ENCODE measurements at places on chromosomes 6 and 20. TPM values are rescaled to one million over a fixed set of nuclear protein-coding genes. Genes with fewer than 3 reads are reported as not detected.
A peak's percentile ranks its signal among the peaks of the same experiment; 100 is the strongest.

OOEP gene
- total RNA-seq = under 0.01 TPM

DNA sequence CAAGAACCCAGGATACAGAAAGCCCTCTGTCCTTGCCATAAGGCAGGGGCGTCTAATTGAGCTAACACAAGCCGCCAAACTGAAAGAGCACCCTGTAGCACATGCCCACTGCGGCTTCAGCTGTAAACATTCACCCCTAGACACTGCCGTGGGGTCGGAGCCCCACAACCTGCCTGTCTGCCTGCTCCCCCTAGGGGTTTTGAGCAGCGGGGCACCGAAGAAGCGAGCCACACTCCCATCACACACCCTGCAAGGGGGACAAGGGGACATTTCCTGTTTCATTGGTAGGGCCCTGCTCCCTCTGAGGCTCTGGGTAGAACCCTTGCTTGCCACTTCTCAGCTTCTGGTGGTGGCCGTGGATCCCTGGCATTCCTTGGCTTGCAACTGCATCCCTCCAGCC, 45.2 kb upstream of the BCLAF1 start:
- no peak for DNase-seq

DNA sequence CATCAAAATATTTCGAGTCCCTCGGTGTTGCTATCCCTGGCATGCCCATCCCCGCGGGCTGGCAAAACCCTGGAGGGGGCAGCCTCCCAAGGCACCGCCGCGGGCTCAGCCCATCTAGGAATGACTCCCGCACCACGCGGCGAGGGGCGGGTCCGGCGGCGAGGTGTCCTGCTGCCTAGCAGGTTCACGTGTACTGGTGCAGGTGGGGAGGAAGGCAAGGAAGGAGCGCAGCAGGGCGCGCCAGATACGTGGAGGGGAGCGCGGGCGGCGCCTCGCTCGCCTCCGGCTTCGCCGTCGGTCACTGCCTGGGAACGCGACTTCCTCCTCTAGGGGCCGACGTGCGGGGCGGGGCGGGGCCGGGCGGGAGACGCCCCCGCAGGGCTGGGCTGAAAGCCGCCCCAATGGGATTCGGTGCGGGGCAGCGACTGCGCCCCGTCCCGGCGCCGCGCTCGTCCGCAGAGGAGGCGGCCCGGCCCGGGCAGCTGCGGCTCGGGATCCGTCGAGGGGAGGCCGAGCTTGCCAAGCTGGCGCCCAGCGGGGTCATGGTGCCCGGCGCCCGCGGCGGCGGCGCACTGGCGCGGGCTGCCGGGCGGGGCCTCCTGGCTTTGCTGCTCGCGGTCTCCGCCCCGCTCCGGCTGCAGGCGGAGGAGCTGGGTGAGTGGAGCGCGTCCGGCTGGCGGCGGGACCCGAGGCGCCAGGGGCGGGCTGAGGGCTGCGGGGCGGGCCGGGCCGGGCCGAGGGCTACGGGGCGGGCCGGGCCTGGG, at the start of gene DCBLD1:
DCBLD1 (plus strand) TSS at position 435 of the 764 bp plus-strand sequence; CDS start at position 543, 108 bp downstream.
- peak; percentile 77 for DNase-seq

DNA sequence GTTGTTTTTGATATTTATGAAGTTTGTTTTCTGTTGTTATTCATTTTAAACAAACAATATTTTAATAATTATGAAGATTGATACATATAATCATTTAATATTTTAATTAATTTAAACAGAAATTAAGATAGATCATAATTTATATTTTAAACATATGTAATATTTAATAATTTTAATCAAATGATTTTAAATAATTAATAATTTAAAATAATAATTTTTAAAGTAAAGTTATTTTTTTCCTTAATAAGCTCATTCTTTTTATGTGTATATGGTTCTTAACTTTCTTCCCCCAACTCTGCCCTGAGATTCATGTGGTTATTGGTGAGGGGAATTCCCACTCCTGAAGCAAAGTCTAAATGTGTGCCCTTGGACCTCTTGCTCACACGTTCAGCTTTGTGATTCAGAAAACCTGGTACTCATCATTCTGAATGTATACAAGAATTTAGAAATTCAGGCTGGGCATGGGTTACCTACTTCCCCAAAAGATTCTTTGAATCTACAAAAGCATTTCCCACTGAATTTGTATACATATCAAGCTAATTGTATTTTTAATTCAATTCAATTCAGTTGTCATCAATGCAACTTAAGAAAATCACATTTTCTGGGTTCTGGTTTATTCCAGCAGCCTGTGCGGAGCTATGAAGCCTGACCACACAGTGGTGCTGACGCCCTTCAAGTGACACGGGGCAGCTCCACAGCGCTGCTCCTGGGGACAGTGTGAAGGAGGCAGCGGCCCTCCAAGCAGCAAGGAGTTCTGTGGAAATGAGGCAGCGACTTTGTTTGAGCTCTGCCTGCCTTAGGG, 168.9 kb upstream of the UST start:
- DNase-seq = peak; percentile 81

DNA sequence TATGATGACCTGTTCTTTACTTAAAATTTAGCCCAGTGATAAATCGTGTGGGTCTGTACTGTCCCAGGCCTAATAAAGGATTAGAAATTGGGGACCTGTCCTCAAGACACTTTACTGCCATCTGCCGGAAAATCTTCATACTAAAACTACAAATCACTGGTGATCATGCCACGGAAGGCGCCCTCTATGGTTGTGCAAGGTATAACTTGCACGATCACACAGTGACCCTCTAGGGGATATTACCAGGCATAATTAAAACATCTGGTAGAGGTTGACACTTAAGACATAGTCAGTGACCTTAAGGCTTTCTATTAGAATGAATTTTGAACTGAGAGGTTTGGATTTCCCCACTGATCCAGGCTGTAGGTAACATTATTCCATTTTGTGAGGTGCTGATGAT, 172.6 kb downstream of the BMP2 start:
- DNase-seq = no peak

DNA sequence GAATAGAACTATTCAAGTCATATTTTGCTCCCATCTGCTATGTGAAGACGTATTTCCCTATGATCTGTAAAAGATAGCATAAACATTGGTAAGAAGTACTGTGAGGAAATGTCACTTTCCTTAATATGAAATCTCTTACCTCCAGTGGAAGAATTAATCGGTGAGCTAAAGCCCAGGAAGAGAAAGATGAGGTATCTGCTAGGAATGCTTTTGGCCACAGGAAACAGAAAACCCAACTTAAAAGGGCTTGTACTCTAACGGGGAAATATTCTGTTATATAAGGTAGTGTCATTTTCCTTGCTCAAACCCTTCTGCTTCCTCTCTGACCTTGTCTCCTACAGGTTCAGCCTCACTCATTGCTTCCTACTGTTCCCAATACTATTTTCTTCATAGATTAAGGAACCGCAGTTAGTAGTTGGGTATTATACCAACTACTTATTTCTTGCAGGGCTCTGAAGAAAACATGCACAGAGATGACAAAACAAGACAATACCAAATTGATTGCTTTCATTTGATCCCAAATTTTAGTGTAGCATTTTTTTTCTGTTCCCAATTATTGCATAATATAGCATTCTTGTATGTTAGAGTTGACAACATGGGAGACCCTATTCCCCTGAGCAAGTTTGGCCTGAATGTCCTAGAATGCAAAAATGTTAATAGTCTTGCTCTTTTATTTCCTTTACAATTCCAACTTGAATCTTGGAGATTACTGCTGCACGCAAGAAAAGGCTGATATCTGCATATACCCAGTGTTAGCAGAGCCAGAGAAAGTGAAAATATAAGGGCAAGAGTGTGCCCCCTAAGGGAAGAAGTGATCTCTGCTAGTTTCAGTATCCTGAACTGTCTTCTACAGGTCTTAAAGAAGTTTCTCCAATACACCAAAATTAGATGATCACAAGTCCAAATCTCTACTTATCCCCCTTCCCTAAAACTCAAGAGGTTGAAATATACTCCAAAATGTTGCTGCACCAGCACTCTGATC, 65.3 kb downstream of the AFG1L start:
- DNase-seq = no peak

DNA sequence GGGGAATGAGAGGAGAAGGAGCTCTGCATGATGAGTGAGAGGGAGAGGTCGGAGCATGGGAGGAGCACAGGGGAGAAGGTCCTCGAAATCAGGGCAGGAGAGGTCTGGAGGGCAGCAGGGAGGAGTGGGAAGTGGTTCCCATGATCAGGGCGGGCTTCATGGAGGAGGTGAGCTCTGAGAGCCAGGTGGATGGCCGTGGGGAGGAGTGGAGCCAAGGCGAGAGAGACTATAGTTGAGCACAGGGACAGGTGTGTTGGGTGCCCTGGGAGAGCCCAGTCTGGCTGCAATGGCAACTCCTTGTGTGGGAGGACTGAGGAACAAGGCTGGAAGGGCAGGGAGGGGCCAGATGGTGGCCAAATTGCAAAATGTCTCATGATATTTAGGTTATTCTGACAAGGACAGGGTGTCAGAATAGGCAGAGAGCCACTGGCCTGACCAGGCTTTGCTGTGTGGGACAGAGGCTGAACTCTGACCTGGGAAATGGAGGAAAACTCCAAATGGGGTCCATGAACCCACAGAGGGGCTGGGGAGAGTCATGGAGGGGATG, 21.4 kb downstream of the TTBK1 start:
- no peak for DNase-seq

NKAPL gene
- total RNA-seq = 1.7 TPM

- no peak for DNase-seq
Observed at GRCh38 chr20:21003902-21004301, 102.3 kb downstream of the LINC00237 start.

DNA sequence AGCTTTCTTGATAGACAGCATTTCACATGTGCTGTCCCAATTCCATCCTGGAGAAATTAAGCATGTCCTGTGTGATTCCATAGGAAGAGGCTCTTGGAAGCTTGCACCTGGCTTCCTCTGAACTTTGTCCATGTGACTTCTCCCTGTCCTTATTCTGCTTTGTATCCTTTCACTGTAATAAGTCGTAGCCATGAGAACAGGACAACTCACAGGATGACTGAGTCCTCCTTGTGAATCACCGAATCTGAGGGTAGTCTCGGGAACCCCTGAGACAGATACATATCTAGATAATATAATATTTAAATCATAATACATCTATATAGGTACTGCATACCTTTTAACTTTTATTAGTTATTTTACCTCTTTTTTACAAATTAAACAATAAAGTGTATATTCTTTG, 156.7 kb upstream of the THEMIS start:
- DNase-seq = no peak

- no peak for DNase-seq
Observed at GRCh38 chr6:159728531-159728964, 1.2 kb downstream of the WTAP start.

GRCh38 chr20:13007596-13007995, 1.2 kb upstream of the SPTLC3 start:
- DNase-seq = no peak

DNA sequence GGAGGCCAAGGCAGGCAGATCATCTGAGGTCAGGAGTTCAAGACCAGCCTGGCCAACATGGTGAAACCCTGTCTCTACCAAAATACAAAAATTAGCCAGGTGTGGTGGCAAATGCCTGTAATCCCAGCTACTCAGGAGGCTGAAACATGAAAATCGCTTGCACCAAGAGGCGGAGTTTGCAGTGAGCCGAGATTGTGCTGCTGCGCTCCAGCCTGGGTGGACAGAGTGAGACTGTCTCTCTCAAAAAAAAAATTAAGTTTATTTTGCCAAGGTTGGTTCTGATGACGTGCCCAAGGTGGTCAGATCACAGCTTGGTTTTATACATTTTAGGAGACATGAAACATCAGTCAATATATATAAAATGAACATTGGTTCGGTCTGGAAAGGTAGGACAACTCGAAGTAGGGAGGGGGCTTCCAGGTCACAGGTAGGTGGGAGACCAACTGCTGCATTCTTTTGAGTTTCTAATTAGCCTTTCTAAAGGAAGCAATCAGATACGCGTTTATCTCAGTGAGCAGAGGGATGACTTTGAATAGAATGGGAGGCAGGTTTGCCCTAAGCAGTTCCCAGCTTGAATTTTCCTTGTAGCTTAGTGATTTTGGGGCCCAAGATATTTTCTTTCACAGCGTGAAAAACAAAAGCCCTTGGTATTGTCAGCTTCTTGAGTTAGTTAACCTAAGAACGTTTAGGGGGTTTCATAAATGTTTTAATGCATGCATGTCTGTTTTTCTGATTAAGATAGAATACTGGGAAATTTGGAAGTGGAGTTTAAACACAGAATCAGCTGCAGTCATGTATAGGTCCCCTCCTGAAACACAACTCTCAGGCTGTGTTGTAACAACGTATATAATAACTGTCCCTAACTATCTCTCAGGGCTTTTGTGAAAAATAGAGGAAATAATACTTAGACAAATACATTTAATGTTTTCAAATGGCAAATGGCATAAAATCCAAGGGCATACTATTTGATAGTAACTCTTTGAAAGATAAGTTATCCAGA, 16.7 kb downstream of the ACOT13 start:
- no peak for DNase-seq

GRCh38 chr6:161327360-161327953, 53.6 kb upstream of the AGPAT4 start:
- DNase-seq = no peak

DNA sequence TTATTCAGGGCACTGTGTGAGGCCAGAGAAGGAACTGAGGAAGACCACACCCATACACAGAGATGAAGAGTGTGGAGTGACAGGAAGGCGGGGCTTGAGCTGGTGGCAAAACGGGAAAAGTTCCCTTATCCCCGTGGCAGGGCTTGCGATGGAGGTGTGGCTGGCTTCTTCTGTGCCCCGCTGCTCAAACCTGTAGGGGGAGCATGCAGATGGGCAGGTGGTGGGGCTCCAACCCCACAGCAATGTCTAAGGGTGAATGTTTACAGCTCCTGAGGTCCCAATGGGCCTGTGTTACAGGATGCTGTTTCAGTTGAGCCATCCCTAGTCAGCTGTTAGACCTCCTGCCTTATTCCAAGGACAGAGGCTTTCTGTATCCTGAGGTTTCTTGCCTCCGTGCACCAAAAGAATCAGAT, 105.9 kb downstream of the LY86 start:
- DNase-seq = no peak

GRCh38 chr6:163347021-163347446, 67.5 kb upstream of the QKI start:
- peak; percentile 38 for DNase-seq

MAVS gene
- total RNA-seq = 32.4 TPM

DNA sequence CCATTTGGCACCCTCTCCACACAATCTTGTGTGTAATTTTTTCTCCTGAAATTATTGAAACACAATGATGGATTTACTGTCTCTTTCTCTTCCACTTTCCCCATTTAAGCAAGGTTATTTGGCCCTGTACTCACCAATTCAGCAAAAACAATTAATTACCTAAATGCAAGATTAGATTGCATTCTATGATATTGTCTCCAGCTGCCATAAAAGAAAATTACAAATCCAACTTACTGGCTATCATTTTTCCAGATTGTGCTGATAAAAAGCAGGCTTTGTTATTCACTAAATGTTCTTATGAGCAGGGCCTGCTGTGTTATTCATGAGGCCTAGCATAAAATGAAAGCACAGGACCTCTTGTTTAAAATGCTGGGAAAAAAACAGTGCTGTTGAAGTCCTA, 95.8 kb upstream of the IRAK1BP1 start:
- DNase-seq = no peak

DNA sequence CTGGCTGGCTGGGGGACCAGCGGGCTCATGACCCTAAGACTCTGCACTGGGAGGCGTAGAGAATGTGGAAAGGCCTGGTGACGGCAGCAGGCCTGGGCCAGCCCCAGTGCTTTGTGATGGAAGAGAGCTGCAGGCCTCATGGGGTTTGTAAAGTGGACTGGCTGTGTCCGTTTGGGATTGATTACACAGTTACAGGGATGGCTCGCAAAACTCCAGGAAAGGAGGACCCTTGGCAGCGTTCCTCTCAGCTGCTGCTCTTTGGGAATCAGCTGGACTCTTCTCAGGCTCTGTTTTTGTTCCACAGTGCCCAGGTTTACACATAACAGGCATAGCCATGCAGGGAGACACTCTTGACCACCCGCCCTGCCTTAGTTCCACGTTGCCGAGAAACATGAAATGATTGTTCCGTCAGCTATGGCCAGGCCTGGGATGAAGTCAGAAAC, 89.0 kb downstream of the SLX4IP start:
- DNase-seq = peak; percentile 58

GRCh38 chr20:31740208-31740607, 1.1 kb downstream of the TPX2 start:
- peak; percentile 67 for DNase-seq
